ENCODE measurements at places on chromosomes 7 and 10. TPM values are rescaled to one million over a fixed set of nuclear protein-coding genes. Genes with fewer than 3 reads are reported as not detected.
A peak's percentile ranks its signal among the peaks of the same experiment; 100 is the strongest.

GRCh38 chr10:23359692-23360380 lies 15.2 kb upstream of the C10orf67 start:
- H3K27me3 ChIP-seq: no peaks in the 10 kb centered on the region
- no peak for DNase-seq
- H3K4me1 ChIP-seq: no peaks in the 10 kb centered on the region
- no peak overlapping the region for H3K4me3 ChIP-seq
- no peak overlapping the region for H3K27ac ChIP-seq

GRCh38 chr7:30950197-30950596 lies 13.6 kb upstream of the GHRHR start:
- no peaks in the 10 kb centered on the region for H3K36me3 ChIP-seq
- DNase-seq: no peak
- H3K27ac ChIP-seq: no peak overlapping the region
- no peak overlapping the region for H3K4me3 ChIP-seq
- H3K4me1 ChIP-seq: no peaks in the 10 kb centered on the region

DNA sequence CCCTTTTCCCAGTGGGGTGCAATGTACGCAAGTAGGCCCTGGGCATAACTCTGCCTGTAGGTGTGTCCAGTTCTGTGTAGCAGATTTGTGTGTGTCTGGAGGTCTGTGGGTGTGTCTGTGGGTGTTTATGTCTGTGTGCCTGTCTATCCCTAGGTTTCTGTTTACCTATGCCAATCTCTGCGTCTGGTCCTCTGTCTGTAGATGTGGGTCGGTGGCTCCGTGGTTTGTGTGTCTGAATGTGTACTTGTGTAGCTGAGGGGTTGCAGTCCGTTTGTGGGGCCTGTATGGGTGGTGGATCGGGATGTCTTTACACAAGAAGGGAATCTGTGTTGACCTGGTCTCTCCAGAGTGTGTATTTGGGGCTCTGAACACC lies 932 bp downstream of the NYAP1 start:
- H3K4me3 ChIP-seq: no peak overlapping the region
- no peak for DNase-seq
- H3K4me1 ChIP-seq: peaks cover 9% of the 10 kb centered on the region
- H3K36me3 ChIP-seq: no peaks in the 10 kb centered on the region
- H3K27ac ChIP-seq: no peak overlapping the region

- H3K4me3 ChIP-seq: no peak overlapping the region
- H3K4me1 ChIP-seq: no peaks in the 10 kb centered on the region
- H3K36me3 ChIP-seq: no peaks in the 10 kb centered on the region
- no peaks in the 10 kb centered on the region for H3K27me3 ChIP-seq
- DNase-seq: no peak
- no peak overlapping the region for H3K27ac ChIP-seq
These were observed 205.8 kb downstream of the HECW1 start for GRCh38 chr7:43318188-43318770.

DNA sequence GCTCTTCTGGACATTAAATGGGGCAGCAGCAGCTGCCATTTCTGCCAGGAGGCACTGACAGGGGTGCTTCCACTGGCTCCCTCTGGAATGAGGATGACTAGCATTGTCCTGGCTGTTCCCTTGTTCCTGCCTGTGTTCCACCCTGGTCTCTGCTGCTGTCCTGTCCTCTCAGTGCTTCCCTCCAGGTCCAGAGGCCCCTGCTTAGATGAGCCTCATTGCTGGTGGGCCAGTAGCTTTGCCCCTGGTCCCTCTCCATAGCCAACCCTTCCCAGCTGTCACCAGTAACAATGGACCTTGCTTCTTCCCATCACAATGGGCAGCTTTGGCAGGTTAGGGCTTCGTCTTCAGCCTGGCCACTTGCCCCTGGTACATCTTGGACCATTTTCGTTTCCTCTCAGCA lies 561.1 kb downstream of the TCERG1L start:
- DNase-seq: no peak
- no peaks in the 10 kb centered on the region for H3K36me3 ChIP-seq
- no peaks in the 10 kb centered on the region for H3K4me1 ChIP-seq
- H3K27me3 ChIP-seq: no peaks in the 10 kb centered on the region
- H3K27ac ChIP-seq: no peak overlapping the region

DNA sequence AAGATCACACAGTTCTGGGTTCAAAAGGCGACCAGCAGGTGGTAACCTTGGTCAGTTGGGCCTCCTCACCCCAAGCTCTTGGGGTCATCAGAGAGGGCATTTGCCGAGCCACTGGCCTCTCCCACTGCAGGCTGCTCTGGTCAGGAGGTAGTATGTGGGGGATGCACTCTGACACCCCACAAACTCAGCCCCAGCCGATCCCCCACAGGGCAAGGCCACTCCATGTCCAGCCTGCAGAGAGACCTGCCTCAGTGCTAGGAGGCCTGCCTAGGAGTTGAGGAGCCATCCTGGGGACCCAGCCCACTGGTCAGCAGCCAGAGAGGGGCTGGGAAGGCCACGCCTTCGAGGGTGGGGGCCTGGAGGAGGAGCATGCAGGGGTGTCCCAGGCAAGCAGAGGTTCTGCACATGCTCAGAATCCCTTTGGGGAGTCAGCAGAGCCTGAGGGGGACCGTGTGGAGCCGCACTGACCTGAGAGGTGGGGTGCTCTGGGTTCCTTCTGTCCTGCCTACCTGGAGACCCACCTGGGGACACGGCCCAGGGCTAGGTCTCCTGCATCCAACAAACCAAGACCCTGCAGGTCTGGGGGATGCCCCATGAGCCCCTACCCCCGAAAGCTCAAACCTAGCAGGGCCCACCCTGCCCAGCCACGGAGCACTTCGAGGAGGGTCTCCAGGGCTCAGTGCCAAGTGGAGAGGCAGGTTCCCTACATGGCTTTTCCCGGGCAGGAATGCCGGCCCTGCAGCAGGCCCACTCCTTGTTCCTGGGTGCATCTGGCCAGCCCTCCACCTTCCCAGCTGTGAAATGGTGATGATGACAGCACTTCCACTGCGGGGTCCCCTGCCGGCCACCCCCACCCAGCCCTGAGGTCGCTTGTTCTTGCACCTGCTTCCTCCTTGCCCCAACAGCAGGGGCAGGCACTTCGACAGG lies 58.5 kb downstream of the RASGEF1A start:
- no peak overlapping the region for H3K27ac ChIP-seq
- no peak for DNase-seq
- H3K27me3 ChIP-seq: no peaks in the 10 kb centered on the region
- no peaks in the 10 kb centered on the region for H3K36me3 ChIP-seq
- H3K4me3 ChIP-seq: no peak overlapping the region

DNA sequence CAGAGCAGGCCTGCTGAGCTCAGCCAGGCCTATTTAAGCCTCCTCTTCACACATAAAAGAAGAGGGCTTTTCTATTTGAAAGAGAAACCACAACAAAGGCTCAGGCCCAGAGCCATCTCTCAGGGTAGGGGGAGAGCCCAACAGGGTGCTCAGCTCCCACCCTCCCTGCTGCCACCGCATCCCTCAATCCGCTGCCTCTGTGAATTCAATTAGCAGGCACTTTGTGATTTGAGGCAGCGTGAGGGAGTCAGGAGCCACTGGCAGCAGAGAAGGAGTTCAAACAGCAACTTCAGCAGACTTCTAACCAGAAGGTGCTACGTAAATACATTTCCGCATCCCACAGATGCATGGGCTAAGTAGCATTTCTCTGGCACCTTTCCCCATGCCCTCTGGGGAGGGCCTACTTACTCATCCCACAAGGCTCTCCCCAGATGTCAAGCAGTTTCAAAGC lies 45.2 kb downstream of the LRRC20 start:
- H3K27ac ChIP-seq: no peak overlapping the region
- H3K4me1 ChIP-seq: no peaks in the 10 kb centered on the region
- no peak for DNase-seq
- no peak overlapping the region for H3K4me3 ChIP-seq

DNA sequence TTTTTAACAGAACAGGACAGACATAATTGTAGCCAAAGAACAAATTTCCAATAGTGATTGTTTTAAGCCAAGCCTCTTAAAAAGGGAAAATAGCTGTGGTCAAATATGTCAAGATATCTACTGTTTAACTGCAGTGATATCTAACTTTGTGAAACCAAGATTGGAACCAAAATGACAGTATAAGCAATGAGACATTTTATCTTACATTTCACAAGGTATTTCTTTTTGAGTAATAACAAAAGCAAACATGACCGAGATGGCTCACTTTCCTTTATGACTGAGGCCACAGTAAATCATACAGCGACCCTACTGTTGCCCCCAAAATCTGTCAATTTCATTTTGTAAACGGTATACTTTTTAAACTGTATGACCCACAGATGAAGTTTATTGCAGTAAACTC lies 215.8 kb downstream of the MLLT10 start:
- no peaks in the 10 kb centered on the region for H3K4me1 ChIP-seq
- no peak for DNase-seq
- H3K4me3 ChIP-seq: no peak overlapping the region
- H3K36me3 ChIP-seq: peaks cover 2% of the 10 kb centered on the region

DNA sequence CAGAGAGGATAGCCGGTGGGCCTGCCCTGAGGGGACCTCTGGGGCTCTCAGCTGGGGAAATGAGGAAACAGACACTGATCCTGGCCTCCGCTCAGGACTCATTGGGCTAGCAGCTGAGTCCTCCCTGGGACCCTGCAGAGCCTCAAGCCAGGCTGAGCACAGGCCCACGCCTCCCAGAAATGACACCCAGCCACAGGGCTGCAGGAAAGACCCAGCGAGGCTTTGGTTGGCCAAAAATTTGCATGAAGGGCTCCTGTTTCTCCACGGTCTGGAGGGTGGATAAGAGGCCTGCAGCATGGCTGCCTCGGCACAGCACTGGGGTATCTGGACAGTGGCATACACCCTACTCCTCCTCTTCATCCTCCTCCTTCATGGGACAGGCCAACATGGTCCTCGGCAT lies 60.4 kb downstream of the ZNF33B start:
- no peaks in the 10 kb centered on the region for H3K27me3 ChIP-seq
- H3K36me3 ChIP-seq: no peaks in the 10 kb centered on the region
- no peak overlapping the region for H3K4me3 ChIP-seq
- no peaks in the 10 kb centered on the region for H3K4me1 ChIP-seq
- DNase-seq: no peak

DNA sequence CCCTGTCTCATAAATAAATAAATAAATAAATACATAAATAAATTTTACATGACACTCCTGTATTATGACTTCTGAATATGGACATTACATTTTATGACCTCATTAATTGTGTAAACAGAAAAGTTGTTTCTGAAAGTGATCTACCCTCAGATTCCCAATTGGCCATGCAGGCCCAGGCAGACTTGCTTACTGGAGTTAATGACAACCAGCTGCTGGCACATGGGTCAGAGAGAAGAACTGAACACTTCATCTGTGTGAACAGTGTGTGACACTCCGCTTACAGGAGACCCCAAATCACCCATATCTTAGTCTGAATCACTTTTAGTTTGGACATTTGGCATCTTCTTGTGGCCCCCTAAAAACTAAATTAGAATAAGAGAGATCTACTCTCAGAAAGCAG lies 31.4 kb downstream of the PARP12 start:
- peaks cover 7% of the 10 kb centered on the region for H3K4me1 ChIP-seq
- no peak for DNase-seq
- H3K36me3 ChIP-seq: no peaks in the 10 kb centered on the region
- no peaks in the 10 kb centered on the region for H3K27me3 ChIP-seq
- no peak overlapping the region for H3K27ac ChIP-seq

GRCh38 chr10:80633383-80633860 lies 95.7 kb downstream of the SH2D4B start:
- H3K4me1 ChIP-seq: no peaks in the 10 kb centered on the region
- no peak overlapping the region for H3K4me3 ChIP-seq
- H3K36me3 ChIP-seq: no peaks in the 10 kb centered on the region
- no peak for DNase-seq

- peak overlapping the region; percentile 83 for H3K27ac ChIP-seq
- no peak for DNase-seq
- H3K36me3 ChIP-seq: no peaks in the 10 kb centered on the region
- peaks cover 9% of the 10 kb centered on the region for H3K4me1 ChIP-seq
These were observed 64.4 kb downstream of the STK17A start for GRCh38 chr7:43647339-43647672.

- no peak for DNase-seq
- no peaks in the 10 kb centered on the region for H3K27me3 ChIP-seq
- no peaks in the 10 kb centered on the region for H3K4me1 ChIP-seq
- H3K27ac ChIP-seq: no peak overlapping the region
These were observed 115.7 kb upstream of the CACNA2D1 start for GRCh38 chr7:82559193-82559805.

DNA sequence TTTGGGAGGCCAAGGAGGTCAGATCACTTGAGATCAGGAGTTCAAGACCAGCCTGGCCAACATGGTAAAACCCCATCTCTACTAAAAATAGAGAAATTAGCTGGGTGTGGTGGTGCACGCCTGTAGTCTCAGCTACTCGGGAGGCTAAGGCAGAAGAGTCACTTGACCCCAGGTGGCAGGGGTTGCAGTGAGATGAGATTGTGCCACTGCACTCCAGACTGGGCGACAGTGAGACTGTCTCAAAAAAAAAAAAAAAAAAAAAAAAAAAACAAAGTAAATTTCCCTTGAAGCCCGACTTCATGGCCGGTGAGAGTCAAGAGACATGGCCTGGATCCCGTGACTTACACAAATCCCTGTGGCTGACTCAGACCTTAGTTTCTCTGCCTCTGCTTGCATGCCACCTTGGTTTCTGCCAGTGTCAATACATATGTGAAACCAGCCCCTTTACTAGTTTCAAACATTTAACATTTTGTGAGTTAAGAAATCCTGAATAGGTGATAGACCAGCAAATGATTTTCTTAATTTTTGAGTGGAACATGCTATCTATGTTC lies 62.8 kb downstream of the ZEB1 start:
- H3K4me3 ChIP-seq: no peak overlapping the region
- no peak for DNase-seq
- no peaks in the 10 kb centered on the region for H3K27me3 ChIP-seq
- H3K4me1 ChIP-seq: no peaks in the 10 kb centered on the region

DNA sequence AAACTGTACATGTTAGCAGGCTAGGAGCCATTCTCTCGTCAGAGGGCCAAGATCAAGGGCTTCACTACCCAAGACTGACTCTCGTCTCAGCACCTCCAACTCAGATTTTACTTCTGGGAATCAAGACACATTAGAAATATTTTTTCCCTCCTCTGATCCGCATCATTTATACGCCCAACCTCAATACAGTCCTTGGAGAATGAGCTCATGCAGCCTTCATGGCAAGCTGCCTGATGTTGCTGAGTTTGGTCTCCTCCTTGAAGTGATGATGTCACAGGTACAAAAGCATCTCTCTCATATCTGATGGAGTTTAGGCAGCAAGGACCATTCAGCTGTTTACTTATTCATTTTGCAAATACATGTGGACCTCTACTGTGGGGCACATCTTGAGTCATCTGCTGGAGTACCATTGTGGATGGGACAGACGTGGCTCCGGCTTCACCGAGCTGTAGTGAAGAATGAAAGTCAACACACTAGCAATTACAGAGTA lies 114.0 kb downstream of the BMPER start:
- DNase-seq: no peak
- H3K27me3 ChIP-seq: no peaks in the 10 kb centered on the region
- H3K36me3 ChIP-seq: no peaks in the 10 kb centered on the region
- H3K4me1 ChIP-seq: no peaks in the 10 kb centered on the region
- H3K27ac ChIP-seq: no peak overlapping the region

GRCh38 chr10:111246136-111246535 lies 169.3 kb downstream of the ADRA2A start:
- no peak overlapping the region for H3K4me3 ChIP-seq
- no peaks in the 10 kb centered on the region for H3K4me1 ChIP-seq
- H3K27me3 ChIP-seq: no peaks in the 10 kb centered on the region
- no peak for DNase-seq
- no peak overlapping the region for H3K27ac ChIP-seq
- H3K36me3 ChIP-seq: no peaks in the 10 kb centered on the region

- DNase-seq: no peak
- H3K27ac ChIP-seq: no peak overlapping the region
- no peaks in the 10 kb centered on the region for H3K4me1 ChIP-seq
- H3K36me3 ChIP-seq: no peaks in the 10 kb centered on the region
These were observed 744 bp upstream of the EBF3 start for GRCh38 chr10:129964611-129965424.

Gene CLDN3
- 176 TPM for total RNA-seq

Gene SPDYE3
- 0.91 TPM for total RNA-seq

Gene UCN3
- not detected for total RNA-seq

Gene PRRT4
- 1.2 TPM for total RNA-seq

Gene SFMBT2
- 18.5 TPM for total RNA-seq

Gene COX19
- 11.3 TPM for total RNA-seq
